T-cell (primary cell): ENCODE measurements at places on chromosomes 1 and 21.

GRCh38 chr21:44755227-44755626, 43.9 kb upstream of the TSPEAR start:
- peak; percentile 23 for DNase-seq

- DNase-seq = no peak
Observed at GRCh38 chr1:155177918-155178281, 4.3 kb downstream of the TRIM46 start.

GRCh38 chr1:22731924-22732720, 21.5 kb downstream of the EPHB2 start:
- DNase-seq = no peak

DNA sequence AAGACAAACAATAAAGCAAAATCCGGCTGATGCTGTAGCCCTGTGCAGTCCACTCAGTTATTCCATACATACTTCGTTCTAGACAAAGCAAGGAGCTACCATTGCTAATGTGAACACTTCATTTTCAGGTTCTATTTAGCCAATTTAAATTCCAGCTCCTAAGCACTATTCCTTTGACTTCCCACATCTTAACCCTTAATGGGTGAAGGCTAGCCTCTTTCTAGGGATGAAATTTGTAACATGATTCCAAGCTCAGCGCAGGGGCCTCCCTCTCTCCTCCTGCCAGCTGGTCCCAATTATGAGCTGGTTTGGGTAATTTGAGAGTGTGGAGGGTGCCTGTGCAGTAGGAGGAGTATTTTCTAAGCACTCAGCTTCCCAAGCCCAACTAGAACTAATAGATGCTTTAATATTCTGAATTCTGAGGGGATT, 53.9 kb upstream of the PTGFRN start:
- no peak for DNase-seq

- DNase-seq = no peak
Observed at GRCh38 chr21:15354516-15354915, 289.7 kb upstream of the NRIP1 start.

DNA sequence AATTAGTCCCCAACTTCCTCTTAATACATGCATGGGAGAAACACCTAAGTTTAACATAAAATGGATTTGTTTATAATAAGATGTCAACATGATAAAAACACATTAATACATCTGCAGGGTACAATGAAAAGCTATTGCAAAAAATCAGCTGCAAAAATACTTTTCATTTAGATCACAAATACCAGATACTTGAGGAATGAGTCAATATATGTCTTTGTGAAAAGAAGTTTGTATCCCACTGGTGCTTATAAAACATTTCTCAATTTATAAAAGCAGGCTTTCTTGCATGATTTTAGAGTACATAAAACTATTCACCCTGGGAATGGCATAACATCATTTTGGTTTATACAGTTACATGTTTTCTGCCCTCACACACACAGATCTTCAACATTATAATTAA, 18.6 kb upstream of the PRKAA2 start:
- DNase-seq = no peak

DNA sequence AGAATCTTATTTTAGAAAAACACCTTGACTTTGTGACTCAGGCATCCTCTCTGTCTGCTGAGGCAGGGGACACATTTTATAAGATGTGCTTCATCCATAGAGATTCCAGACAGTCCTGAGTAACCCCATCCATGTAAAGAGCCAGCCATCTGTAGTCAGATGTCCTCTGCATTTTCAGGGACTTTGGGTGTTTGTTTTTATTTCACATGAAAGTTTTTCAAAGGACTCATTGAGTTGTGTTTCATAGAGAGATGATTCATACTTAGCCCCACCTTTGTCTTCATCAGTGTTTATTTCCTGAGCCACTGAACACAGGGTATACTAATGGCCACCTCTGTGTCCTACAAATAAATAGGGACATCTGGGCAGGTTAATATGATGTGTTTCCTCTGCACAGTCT, 280.4 kb downstream of the CACNA1E start:
- DNase-seq = no peak

GRCh38 chr1:245984390-245985155, 522.5 kb downstream of the SMYD3 start:
- no peak for DNase-seq

DNA sequence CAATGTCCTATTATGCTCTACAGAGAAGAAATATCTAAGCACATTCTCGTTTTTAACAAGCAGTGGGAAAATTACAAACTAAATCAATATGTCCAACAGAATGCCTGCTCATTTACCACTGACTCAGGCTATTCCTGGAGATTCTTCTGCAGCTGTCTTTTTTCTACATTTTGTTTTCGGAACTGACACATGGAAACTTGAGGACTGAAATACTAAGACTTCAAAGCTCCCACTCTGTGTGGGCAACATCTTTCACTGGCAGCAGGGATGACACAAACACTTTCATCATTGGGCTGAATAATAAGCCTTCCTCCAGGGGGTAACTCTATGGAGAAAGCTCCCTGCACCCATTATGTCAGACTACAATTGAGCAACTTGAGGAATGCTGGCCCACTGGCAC, 175.5 kb upstream of the NCAM2 start:
- DNase-seq = no peak

- no peak for DNase-seq
Observed at GRCh38 chr1:28341591-28341990, 12.8 kb downstream of the MED18 start.

- no peak for DNase-seq
Observed at GRCh38 chr21:41059871-41060270, 108.1 kb upstream of the BACE2 start.

- DNase-seq = no peak
Observed at GRCh38 chr1:234091876-234092275, 187.4 kb downstream of the SLC35F3 start.

DNA sequence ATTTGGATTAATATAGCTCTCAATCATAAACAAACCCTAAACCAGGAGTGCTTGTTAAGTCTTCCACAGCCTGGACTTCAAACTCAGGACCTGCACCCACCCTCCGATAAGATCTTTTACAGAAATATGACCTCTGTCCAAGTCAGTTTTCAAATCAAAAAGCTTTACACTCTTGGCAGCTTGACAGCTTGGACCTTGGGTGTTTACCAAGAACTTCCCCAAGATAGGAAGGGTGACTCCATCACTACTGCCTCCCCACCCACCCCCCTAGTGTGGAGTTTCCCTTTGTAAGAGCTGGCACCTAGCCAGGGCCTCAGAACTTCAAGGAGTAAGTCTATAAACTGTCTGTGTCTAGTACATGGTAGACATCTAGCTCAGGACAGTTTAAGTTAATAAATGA, 9.6 kb downstream of the BCAR3 start:
- no peak for DNase-seq

DNA sequence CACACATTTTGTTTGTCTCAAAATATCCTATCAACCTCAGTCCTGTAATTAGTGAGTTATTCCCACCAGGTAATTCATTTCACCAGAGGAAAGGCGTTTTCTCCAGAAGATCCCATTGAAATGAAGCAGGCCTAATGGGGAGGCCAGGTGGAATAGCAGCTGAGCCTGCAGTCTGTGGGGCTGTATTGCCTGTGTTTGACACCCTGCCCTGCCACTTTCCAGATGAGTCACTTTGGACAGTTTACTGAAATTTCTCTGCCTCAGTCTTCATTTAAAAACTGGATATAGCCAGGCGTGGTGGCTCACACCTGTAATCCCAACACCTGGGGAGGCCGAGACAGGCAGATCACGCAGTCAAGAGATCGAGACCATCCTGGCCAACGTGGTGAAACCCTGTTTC, 78.1 kb upstream of the PPP2R5A start:
- no peak for DNase-seq

DNA sequence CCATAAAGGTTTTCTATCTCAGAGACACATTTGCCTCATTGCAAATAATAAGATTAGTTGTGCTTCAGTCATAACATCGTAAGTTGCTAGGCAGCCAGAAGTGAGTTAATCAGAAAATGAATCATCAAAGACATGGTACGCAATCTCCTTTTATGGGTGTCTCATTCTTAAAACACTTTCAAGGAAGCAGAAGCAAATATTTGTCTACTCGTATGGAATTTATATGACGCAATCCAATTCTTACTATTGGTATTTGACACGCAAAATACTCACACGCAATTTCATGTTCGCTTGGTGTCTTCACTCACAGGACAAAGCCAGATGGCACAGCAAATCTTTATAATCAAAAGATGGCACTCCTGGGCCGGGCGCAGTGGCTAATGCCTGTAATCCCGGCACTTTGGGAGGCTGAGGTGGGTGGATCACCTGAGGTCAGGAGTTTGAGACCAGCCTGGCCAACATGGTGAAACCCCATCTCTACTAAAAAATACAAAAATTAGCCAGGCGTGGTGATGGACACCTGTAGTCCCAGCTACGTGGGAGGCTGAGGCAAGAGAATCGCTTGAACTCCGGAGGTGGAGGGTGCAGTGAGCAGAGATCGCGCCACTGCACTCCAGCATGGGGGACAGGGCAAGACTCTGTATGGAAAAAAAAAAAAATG, 56.4 kb downstream of the HLCS start:
- DNase-seq = no peak

DNA sequence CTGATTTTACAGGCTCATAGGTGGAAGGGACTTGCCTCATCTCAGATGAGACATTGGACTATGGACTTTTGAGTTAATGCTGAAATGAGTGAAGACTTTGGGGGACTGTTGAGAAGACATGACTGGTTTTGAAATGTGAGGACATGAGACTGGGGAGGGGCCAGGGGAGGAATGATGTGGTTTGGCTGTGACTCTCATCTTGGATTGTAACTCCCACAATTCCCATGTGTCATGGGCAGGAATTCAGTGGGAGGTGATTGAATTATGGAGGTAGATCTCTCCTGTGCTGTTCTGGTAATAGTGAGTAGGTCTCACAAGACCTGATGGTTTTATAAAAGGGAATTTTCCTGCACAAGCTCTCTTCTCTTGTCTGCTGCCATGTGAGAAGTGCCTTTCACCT, 20.8 kb downstream of the SCYL3 start:
- no peak for DNase-seq

GRCh38 chr21:27406300-27407009, 439.6 kb upstream of the ADAMTS5 start:
- DNase-seq = no peak

DNA sequence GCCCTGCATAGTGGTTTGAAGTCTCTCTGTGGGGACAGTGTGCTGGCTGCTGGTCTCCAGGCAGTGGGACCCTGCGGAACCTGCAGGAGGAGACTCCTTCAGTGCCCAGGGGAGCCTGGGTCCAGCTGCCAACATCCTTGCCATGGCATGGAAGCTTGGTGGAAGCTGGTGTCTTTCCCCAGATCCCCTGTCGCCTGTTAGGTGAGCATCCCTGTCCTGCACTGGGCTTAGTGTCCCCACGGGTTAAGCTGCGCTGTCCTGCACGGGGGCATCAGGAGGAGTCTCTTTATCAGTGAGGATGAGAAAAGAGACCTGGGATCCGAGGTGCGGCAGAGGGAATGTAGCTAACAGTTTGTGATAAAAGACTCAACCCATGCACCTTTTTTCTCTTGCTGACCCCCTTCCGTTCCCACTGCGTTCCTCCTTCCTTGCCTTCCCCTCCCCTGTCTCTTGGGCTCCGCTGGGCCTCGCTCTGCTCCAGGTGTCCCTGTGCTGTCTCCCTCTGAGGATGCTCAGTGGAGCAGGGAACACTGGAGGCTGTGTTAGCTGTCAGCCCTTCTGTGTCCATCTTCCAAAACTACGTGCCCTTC, 59.3 kb downstream of the SLC37A1 start:
- DNase-seq = no peak

DNA sequence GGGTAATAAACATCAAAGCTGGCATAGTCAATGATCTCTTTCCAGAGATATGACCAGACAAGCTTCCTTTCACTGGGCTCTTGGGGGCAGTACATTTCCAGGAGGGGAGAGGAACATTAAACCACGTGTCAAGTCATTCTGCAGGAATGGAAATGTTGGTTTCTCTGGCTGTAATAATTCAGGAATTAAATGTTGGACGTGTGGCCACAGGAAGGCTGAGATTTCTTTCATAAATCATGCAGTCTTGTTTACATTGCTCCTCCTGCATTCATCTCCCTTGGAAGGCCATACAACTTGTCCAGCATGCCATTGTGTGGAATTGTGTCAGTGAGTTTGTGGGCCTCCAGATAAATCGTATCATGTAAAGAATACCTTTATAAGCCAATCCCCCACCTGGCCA, 259.2 kb downstream of the ADGRL2 start:
- DNase-seq = no peak

DNA sequence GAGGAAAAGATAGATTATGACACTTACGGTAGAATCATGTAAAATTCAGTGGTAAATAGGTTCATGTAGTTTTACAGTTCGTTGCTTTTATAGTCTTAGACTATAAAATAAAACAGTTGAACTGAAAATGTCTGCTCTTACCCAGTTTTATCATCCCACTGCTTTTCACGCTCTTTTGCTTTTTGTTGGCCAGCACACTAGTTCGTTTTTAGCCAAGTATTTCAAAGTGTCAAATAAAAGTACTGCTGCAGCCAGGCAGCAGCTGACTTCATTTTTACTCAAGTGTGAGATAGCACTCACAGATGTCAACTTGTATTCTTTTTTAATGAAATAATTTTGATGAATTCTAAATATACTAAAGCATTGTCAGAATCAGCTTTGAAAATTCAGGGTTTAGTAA, 18.5 kb upstream of the BTG3 start:
- no peak for DNase-seq

DNA sequence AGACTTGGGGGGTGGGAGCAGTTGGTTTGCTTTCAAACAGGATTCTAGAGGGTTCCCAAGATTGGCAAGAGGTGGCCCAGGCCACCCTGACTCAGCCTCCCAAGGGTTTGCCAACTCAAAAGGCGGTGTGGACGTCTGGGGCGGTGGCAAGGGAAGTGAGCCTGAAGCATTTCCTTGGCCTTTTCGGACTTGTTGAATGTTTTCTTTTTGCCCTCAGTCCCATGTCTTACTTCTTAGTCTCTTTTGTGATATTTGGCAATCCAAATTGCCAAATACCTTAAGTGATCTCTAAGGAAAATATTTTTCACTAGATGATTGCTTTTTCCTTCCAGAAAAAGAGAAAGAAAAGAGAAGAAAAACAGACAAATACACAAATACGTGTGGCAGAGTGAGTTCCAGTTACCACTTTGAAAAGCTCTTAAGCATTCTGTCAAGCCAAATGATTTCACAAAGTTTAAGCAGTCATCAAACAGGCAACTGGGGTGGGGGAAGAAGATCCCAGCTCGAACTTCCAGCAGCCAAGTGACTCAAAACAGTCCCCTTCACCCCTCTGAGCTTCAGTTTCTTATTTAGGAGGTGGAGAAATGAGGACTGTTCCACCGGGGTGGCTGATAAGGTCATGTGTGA, 374.6 kb upstream of the USP24 start:
- DNase-seq = no peak

DNA sequence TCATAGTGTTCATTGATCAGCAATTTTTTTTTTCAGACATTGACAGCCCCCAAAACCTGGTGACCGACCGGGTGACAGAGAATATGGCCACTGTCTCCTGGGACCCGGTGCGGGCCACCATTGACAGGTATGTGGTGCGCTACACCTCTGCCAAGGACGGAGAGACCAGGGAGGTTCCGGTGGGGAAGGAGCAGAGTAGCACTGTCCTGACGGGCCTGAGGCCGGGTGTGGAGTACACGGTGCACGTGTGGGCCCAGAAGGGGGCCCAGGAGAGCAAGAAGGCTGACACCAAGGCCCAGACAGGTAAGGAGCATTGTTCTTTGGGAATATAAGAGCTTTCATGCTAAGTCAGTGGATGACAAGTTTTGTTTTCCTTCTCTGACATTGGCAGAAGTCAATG, 49.3 kb downstream of the TNN start:
- DNase-seq = no peak

- DNase-seq = no peak
Observed at GRCh38 chr1:225470211-225471108, 42.6 kb upstream of the LBR start.

GRCh38 chr1:172391976-172392375, 28.5 kb upstream of the C1orf105 start:
- DNase-seq = no peak
